T-cell (primary cell): ENCODE measurements at places on chromosomes 5 and 9.
A peak's percentile ranks its signal among the peaks of the same experiment; 100 is the strongest.

- DNase-seq = no peak
Observed at GRCh38 chr5:112880219-112880964, 19.3 kb downstream of the SRP19 start.

DNA sequence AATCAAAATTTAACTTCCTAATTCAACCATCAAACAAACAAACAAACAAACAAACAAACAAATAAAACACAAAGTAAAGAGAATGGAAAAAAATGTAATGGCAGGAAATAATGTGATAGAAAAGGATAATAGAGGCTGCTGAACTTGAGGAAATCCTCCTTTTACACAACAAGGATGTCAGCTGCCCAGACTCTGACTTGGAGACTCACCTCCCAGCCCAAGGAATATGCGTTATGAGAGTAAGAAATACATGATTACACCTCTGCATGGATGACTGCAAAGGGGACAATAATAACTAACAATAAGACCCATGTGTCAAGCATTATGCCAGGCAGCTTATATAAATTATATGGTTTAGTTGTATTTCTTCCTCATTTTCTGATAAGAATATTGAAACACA lies 46.6 kb upstream of the JAK2 start:
- DNase-seq = no peak

GRCh38 chr5:143177263-143177983 lies 226.1 kb downstream of the NR3C1 start:
- DNase-seq = no peak

GRCh38 chr5:173331287-173331686 lies 3.1 kb upstream of the STC2 start:
- DNase-seq = no peak

- no peak for DNase-seq
Observed at GRCh38 chr5:113059232-113060040, 82.8 kb downstream of the DCP2 start.

- no peak for DNase-seq
Observed at GRCh38 chr5:113274836-113275414, 159.9 kb downstream of the TSSK1B start.

- no peak for DNase-seq
Observed at GRCh38 chr5:167229751-167230150, 1061.7 kb upstream of the WWC1 start.

DNA sequence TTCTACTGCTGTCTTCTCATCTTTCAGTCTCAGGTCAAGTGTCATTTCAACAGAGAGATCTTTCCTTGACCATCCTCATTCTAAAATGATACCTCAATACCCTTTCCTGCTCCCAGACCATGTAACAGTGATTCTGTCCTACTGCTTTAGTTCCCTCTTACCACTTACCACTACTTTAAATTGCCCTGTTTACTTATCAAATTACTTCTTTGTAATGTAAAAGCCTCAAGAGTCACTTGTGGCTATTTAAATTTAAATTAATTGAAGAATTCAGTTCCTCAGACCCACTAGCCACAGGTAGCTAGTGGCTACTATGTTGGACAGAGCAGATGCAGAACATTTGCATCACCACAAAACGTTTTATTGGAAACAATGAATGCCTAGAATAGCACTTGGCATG lies 217.3 kb downstream of the ADAMTS6 start:
- no peak for DNase-seq

GRCh38 chr9:110455860-110456259 lies 118.2 kb upstream of the TXNDC8 start:
- DNase-seq = no peak

DNA sequence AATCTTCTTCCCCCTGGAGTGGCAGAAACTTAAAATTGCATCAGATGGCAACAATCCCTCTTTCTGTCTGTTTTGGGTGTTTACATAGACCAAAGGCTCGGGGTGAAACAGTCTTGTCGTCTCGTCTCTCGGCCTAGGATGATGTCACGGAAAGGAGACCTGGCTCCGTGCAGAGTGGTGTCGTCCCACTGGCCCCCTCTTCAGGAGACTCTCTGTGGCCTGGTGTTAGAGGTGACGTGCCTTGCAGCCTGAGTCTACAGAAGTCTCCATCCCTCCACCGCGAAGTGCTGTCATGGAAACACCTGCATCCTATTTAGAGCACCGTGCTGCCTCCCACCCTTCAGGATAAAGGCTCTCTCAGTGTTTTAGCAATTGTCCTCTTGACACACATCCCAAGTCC lies 409.7 kb downstream of the IRX1 start:
- DNase-seq = no peak

DNA sequence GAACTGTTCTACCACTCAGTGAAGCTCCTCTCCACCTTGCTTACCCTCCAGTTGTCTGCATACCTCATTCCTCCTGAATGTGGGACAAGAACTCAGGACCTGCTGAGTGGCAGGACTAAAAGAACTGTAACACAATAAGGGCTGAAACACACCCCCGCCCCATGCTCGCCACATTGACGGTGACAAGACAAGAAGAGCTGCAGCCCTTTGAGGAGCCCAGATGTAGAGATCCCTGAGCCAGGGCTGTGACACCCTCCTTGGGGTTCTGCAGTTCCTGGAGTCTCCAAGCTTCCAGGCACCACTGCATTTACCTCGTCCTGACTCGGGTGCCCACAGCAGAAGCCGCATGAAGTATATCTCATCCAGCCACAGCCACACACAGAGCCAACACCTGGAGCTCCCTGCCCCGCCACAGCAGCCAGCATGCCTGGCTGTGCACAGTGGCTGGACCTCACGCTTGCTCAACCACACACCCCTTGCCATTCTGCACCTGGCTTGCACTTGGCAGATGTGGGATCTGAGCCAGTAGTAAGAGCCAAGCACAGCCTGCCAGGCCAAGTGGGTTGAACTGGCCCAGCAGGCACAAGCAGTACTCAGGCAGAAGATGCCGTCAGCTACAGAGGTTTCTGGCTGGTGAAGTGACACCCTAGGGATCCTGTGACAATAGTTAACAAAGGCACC lies 166.1 kb downstream of the RNF180 start:
- no peak for DNase-seq

DNA sequence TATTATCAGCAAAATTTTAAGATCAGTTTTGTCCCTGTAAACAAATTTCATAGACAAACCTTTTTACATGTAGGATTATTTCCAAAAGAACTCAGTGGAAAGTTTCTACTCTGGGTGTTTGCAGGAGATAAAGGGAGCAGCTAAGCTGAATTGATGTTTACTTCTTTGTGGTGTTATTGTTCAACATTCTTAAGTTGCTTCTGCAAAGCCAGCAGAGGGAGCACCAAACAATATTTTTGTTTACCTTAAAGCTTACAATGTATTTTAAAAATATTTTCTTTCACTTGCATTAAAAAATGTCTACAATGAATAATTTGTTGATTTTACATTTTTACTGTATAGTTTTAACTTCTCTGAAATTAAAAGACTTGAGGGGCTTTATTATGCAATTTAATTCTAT lies 135.4 kb downstream of the ATG10 start:
- DNase-seq = no peak

- no peak for DNase-seq
Observed at GRCh38 chr5:86542532-86542931, 75.2 kb upstream of the COX7C start.

GRCh38 chr5:169036079-169036805 lies 264.7 kb downstream of the SLIT3 start:
- DNase-seq = no peak

DNA sequence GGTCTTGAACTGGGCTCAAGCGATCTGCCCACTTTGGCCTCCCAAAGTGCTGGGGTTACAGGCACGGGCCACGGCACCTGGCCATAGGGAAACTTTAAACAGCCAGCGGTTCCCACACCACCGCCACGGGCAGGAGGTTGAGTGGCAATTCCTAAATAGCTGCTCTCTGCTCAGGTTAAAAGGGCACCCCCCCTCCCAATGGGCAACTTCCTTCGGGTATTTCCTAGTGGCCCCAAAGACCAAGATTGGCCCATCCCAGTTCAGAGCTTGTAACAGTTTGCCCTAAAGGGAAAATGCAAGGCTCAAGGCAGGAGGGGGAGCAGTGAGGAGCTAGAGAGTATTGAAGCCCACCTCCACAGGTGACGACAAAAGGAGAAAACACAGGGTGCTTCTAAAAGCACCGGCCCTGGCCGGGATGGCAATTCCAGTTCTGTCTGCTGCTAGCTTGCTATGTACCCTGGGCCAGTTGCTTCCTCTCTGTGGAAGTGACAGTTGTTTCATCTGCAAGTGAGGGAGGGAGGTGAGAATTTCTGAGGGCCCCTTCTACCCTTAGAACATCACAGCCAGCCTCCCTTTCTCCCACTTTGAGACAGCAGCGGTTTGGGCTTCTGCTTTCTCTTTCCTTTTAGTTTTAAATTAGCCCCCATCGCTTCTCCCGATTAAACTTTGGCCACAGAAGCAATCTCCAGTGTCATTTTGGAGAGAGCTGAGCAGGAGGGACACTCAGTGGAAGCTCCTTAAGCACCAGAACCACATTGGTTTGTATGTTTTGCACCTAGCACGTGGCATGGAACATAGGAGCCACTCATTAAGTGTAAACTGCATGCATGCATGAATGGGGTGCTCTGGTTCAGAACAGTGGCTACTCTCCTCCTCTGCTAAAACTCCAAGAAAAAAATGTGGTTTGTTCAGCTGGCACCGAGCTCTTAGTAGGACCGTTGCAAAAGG lies 17.3 kb upstream of the TNIP1 start:
- DNase-seq = peak; percentile 54

GRCh38 chr9:118223111-118223510 lies 518.9 kb downstream of the TLR4 start:
- no peak for DNase-seq

DNA sequence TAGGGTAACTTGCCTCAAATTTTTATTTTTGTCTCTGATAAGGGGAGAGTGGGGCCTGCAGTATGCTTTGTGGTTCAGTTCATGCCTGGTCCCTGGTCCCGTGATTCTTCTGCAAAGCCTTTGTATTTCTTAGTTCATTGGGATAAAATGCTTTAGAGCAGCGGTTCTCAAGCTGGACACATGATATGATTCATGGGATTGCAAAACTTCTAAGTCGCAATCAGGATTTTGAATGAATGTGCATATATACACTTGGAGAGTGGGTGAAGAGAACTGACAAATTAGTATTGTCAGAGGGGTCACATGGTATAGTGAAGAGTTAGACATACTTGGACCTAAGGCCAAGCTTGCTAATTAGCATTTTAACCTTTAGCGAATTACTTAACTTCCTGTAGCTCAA lies 265.4 kb upstream of the KLF9 start:
- DNase-seq = no peak

DNA sequence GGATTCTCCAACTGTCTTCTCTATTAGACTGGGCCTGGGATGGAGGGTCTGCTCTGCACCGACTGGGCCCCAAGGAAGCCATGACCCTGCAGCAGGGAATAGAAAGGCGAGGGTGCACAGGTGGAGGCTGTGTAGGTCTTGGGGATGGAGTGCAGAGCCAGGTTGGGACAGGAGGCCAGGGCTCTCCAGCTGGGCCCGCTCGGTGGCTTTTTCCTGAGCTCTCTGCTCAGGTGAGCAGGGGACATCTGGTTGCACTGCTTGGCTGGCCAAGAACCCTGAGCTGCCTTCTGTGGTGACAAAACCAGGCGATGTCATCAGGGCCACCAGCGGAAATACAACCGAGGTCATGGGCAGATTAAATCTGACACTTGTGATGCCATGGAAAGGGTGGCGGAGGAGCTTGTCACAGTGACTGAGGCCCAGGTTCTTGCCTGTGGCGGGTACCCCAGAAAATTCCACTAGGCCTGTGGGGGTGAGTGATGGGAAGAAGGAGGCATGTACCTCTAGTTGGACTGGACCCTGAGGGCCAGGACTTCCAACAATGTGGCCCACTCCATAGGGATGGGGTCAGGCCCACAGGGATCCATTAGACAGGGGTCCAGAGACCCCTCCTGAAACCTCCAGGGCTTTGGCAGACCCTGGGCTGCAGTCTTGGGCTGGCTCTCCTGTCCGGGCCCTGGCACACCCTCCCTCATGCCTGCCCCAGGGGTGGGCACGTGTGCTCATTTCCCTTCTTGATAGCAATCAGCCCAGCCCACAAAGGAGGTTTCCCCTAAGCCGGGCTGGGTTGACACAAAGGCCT lies 4.4 kb upstream of the IL3 start:
- DNase-seq = peak; percentile 55

DNA sequence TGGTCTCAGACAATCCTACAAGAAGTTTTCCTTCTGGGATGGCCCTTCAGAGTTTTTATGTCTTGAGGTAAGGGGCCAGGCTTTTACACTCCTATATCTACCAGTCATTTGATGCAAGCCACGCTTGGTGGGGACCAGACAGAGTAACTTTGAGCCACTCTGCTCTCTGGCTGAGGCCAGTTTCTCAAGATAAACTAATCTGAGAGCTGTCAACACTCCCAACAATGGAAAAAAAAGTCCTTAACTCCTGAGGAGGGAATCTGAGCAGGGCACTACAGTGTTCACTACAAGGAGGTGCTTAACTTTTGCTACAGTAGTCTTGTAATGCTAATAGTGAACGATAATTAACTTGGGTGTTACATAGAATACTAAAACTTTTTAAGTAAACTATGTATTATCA lies 62.7 kb downstream of the MRPS30 start:
- no peak for DNase-seq

DNA sequence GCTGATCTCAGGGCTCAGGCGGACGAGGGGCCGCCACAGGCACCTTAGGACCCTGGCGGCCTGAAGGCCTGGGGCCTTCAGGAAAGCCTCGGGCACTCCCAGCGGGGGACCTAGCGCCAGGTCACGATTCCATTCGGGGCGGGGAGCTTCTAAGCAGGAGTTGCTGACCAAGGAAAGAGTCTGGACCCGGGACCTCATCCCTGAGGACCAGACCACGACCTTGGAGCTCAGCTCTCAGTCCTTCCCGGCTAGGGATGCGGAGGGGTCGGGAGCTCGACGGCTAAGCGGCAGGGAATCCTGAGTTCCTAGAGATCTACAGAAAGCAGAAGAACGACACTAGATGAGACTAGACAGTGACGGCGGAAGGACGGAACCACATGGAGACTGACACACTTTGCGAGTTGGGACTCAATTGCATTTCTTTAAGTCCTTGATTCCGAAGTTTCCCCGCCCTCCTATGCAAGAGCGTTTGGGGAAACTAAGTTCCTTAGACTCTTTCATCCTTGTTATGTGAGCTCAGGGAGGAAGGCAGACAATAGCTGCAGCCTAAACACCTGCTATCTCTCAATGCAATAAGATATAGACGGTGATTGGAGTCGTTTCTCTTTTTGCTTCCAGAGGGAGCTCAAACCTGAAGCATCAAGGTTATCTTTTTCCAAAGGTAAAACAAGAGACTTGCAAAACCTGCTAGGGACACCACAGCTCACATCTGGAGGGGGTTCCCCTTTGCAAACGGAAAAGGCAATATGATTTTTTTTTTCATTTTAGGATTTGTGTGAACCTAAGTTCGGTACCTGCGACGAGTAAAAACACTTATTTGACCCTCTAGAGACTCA lies 9.7 kb downstream of the NR2F1-AS1 start:
- DNase-seq = no peak

DNA sequence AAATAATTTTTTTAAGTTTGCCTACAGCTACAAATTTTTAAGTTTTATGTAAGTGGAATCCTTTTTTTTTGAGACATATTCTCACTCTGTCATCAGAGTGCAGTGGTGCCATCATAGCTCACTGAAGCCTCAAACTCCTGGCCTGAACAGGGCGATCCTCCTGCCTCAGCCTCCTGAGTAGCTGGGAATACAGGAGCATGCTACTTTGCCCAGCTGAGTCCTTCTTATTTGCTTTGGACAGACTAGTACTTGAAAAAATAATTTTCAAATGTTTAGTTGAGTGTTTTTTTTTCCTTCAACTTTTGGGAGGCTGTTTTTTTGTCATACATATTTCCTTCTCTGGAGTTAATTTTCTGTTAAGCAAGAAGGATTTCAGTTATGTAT lies 7.4 kb downstream of the GAPVD1 start:
- DNase-seq = no peak

- no peak for DNase-seq
Observed at GRCh38 chr5:14488709-14489108, 92.9 kb upstream of the OTULINL start.

- DNase-seq = peak; percentile 32
Observed at GRCh38 chr9:306907-307306, 92.2 kb downstream of the DOCK8 start.
